ENCODE measurements at places on chromosomes 16 and 17.

DNA sequence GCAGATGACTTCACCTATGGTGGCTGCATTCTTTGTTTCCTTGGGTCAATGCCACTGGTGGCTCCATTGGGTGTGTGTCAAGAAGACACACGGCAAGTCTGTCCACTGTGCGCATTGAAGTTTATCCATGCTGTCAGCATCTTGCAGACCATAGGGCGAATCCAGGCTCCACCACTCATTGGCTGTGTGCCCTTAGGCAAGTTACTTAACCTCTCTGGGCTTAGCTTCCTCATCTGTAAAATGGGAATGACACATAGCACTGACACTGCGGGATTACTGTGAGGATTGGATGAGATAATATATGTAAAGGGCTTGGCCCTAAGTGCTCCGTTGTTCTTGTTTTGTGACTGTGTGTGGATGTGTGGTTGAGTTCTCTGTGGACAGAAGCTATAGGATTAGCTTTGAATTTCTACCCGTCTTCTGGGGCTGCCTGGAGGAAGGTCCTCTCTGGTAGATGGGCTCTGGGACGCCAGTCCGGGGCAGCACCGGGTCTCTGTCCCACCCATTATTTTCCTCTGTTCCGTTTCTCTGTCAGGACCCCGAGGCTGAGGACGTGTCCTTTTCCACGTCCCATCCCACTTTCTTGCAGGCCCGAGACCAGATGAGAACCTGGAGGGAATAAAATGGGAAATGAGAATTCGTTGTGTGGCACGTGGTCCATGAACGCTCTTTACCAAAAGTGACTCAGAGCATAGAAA is 178.4 kb downstream of the IRF8 start:
- DNase-seq: no peak

- no peak for DNase-seq
Observed at GRCh38 chr17:78596871-78597764, 19.9 kb upstream of the DNAH17 start.

DNA sequence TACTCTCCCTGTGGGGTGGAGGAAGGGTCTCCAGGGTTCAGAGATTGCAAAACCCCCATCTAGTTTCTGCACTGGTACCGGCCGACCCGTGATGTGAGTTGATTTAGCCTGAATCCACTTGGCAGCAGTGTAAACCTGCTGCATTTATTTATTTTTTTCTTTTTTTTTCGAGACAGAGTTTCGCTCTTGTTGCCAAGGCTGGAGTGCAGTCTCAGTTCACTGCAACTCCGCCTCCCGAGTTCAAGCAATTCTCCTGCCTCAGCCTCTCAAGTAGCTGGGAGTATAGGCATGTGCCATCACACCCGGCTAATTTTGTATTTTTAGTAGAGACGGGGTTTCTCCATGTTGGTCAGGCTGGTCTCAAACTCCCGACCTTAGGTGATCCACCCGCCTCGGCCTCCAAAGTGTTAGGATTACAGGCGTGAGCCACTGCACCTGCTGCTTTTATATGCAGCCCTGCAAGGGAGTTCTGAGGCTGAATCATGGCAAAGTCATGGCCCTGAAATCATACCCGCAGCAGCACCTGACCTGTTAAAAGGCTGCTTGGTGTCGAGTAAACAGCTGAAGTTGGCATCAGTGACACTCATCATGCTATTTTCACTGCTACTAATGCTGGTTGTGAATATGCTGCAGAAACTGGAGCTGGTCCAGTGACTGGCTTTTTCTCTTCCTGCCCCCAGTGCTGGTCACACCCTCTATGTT is 21.4 kb downstream of the DEXI start:
- no peak for DNase-seq

DNA sequence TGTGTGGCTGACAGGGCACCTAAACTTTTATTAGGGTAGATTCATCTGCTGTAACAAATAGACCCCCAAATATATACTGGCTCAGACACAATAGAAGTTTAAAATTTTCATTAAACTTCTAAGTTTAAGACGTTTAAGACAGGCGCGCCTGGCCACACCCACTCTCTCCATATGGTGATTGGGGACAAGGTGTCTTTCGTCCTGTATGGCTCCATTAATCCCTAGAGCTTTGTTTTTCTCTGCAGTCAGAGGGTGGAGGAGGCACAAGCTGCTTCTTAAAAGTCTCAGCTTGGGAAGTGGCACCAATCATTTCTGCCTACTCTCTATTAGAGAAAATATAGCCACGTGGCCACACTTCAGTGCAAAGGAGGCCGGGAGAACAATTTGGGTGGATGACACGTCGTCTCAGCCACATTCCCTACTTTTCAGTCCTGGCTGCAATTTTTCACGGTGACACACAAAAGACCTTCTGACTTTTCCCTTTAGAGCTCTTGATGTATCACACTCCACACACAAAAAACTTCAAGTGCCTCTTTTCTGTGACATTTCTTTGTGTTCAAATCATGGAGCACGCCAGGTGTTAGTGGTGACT is 125.5 kb upstream of the CACNG3 start:
- DNase-seq: no peak

GRCh38 chr17:51540151-51540550 is 279.8 kb downstream of the UTP18 start:
- no peak for DNase-seq

GRCh38 chr17:81712468-81713003 is 452 bp downstream of the SLC25A10 start:
- peak; percentile 50 for DNase-seq

- DNase-seq: no peak
Observed at GRCh38 chr16:86631444-86631843, 53.1 kb downstream of the FOXL1 start.

DNA sequence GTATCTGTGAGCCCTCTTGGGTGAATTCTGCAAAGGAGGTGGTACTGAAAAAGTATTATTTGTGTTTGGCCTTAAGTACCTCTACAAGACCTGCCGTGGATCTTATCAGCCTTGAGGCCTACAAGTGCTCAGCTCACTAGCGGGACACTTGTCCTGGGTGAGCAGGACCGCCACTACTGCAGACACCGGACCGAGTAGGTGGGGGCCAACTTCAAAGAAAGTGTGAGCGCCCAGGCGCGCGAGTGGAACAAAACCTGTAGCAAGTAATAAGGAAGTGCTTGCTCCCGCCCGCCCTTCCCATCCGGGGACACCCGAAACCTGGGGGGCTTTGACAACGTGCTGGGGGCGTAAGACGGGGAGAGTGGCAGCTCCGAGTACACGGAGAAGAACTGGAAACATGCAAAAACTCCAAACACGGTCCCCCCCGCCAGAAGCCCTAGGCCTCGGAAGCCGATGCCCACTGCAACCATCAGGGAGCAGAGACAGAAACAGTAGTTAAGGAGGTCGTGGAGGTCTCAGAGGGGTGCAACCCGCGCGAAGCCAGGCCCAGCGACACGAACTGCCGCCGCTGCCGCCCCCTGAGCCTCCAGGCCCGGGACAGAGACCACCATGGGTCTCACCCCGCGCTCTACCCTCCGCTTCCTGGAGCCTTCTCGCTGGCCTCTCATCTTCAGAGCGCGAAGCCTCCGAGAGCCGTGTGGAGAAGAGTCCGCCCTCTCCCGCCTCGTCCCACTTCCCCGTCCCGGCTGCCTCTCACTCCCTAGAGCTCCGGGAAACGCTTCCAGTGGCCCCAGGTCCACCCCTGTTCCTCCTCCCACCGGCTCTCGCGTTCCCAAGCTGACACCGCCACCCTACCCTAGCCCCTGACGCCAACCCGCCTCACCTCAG is 537 bp downstream of the CNOT1 start:
- peak; percentile 60 for DNase-seq

DNA sequence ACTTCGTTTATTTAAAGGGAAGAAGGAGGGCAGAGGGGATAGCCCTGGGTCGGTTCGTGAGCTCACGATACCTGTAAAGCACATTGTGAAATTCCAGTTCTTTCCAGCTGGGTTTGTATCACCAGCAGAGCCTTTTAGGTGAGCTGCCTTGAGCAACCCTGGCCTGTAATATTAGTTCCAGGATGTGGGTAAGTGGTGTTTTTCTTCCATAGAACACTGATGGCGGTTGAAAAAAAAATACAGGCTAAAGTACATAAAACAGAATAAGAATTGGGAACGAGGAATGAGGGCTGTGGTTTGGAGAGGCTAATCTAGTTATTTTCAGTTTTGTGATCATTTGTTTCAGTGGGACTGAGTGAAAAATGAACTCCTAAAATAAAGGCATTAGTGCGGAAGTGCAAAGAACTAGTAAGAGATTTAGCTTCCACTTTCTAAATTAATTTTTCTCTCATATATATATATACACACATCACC is 20.6 kb downstream of the HS3ST3B1 start:
- no peak for DNase-seq

GRCh38 chr16:72426386-72426785 is 254.4 kb upstream of the PMFBP1 start:
- no peak for DNase-seq

- DNase-seq: no peak
Observed at GRCh38 chr16:80586476-80586875, 45.7 kb downstream of the DYNLRB2 start.

DNA sequence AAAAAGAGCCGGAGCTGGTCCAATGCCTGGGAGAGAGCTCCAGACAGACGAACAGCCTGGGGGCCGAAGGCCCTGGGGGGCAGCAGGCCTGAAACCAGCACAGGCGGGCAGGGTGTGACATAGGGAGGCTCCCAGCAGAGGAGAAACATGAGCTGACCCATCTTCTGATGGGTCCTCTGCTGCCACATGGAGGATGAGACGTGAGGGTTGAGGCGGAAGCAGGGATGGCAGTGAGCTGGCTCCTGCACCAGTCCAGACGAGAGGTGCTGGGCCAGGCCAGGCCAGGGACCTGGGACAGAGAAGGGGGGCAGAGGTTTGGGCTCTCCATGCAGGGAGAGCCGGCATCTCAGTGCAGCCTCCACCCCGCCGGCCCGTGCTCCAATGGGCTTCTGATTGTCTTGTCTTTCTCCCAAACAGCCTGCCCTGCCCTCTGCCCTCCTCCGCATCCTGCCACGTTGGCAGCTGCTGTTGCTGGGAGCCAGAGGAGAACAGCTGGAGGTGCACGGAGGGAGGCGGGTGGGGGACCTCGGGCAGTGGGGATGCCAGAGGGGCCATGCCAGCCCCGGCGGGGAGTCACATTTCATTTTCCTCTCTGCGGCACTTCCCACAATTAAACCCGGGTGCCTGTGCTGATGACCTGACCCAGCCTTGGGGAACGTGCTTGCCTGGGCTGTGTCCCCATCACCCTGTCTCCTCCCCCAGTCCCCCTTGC is 139.1 kb upstream of the GSE1 start:
- no peak for DNase-seq

- DNase-seq: peak; percentile 36
Observed at GRCh38 chr17:45155483-45155882, 6.2 kb upstream of the HEXIM2 start.

DNA sequence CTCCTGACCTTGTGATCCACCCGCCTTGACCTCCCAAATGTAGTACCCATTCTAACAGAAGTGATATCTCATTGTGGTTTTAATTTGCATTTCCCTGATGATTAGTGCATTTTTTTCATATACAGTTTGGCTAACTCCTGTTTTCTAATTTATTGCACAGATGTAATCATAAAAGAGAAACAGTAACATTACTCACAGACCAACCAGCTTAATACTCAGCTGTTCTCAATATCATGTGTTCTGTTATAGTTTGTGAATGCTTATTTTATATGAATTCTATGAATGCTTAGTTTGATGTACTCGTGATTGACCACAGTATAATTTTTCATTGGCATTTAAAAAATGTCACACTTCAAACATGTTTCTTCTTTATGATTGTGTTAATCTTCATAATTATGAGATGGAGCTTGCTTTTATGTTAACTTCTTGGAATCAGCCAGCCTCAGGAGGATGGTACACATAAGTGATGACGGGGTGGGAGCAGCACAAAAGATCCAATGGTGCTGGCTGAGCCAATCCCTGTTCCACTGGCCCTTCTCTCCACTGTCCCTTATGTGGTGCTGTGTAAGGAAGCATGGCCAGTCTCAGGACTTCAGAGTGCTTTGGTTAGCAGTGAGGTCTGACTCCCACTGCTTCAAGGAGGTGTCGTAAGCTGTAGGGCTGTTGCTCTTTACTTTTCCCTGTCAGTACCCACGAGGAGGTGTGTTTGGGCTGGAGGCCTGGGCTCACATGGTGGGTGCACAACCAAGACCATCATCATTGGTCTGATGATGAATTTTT is 191.0 kb downstream of the SPECC1 start:
- DNase-seq: no peak

DNA sequence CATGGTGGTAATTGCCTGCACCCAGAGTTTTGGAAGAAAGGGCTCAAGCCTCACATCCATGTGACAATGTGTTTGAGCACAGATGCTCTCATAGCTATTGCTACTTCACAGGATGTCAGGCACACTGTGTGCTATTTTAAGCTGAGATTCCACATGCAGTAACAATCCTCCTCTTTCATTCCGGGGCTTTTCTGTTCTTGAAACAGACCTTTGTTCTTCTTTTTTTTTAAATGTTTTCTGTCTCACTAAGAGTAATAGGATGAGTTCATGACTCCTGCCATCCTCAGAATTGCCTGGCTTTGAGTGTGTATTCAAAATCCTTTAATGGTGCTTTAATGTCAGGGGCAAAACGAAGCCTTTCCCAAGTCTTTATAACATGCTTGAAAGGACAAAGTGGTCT is 198.9 kb downstream of the ABCC12 start:
- no peak for DNase-seq

- DNase-seq: no peak
Observed at GRCh38 chr17:21007646-21008045, 35.2 kb downstream of the USP22 start.

GRCh38 chr16:2897110-2897509 is 14.1 kb downstream of the FLYWCH2 start:
- DNase-seq: no peak

DNA sequence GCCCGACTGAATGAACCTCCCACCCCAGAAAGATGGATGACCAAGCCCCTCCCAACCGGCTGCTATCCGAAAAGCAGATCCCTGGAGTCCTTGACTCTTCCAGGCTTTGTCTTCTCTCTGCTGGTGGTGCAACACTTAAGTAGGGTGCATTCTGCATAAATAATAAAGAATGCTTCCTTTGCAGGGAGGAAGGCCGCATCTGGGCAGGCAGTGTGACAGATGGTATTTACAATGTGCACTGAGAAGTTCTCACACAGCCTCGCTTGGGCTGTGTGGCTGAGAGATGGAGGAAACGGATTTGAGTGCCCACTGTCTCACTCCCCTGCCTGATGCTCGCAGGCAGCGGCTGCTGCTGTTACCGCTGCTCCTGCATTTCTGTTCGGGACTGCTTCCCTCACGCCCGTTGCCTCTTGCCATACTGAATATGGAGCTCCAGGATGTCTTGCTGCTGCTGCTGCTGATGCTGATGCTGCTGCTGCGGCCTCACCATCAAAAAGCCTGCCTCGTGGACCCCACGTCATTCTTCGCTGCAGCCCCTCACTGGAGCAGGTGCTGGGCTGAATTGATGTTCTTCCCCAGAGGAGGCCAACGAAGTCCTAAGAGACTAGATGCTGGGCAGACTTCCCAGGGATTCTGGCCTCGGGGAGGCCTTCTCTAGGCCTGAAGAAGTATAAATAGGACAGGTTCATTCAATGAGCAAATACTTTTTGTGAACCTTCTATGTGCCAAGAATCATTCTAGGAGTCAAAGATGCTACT is 7.1 kb upstream of the RHBDL3 start:
- no peak for DNase-seq

Data from KBM-7 (cell line).